Stimulated activated CD8-positive, alpha-beta memory T cell treated with anti-CD3 and anti-CD28 coated beads, Interleukin-2, amount 100 ng/mL, for 48 hours (primary cell): ENCODE measurements at places on chromosomes 5 and 9.

GRCh38 chr5:155935723-155936122, 391.2 kb upstream of the SGCD start:
- no peak for DNase-seq

- DNase-seq = no peak
Measured at GRCh38 chr5:31754741-31755675, 116.1 kb downstream of the PDZD2 start.

DNA sequence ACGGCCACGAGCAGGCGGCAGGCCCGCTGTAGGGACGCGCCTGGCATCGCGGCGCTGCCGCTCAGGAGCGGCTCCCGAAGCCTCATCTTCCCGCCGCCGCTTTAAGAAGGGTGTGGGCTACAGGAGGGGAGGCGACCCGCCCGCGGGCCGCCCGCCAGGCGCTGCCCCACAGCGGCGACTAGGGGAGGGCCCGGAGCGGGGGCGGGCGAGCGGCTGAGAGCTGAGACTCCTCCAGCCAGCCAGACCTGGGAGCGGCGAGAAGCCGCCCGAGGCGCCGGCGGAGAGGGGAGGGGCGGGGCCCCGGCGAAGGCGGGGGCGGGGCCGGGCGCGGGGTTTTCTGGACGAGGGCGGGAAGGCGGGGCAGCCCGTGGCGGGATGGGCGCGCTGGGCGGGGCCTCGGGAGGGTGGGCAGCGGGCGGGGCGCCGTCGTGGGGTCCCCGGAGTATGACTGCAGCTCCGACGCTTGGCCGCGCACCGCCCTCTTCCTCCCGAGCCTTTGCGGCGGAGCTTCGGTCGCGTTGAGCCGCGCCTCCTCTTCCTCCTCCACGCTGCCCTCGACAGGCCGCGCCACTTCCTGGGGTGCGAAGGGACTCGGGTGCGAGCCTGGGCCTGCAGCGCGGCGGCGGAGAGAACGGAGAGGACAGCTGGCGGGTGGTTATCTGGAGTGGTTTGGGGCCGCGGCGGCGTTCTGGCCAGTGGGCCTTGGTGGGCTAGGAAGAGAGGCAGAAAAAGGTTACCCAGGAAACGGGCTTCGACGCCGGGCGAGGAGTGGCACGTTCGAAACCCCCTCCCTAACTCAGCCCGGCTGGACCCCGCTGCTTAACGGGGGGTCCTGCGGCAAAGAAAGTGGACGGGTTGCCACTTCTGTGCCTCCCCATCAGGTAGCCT, at the start of gene B4GALT1:
TSS of gene B4GALT1 (minus strand) at position 253 of the 888 bp plus-strand sequence. CDS start at position 86, 167 bp downstream.
- DNase-seq = peak; percentile 98

DNA sequence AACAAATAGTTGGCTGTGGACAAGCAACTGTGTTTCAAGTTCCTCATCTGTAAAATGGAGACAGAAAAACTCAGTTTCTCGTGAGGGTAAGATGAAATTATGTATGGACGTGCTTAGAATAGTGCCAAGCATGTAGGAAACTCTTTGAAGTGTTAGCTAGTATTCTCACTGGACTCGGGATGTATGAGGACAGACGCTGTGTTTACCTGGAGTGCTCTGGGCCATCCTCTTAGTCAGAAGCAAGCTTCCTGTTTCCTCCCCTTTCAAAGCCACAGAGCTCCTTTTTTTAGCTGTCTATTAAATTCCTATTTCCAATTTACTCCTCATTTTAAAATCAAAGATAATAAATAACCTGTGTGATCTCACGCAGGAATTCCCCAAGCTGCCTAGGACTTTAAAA, 23.8 kb upstream of the IQGAP2 start:
- no peak for DNase-seq

GRCh38 chr9:23822261-23823169, 3.5 kb downstream of the ELAVL2 start:
- no peak for DNase-seq

GRCh38 chr5:102545175-102545574, 46.4 kb upstream of the SLCO6A1 start:
- DNase-seq = no peak

DNA sequence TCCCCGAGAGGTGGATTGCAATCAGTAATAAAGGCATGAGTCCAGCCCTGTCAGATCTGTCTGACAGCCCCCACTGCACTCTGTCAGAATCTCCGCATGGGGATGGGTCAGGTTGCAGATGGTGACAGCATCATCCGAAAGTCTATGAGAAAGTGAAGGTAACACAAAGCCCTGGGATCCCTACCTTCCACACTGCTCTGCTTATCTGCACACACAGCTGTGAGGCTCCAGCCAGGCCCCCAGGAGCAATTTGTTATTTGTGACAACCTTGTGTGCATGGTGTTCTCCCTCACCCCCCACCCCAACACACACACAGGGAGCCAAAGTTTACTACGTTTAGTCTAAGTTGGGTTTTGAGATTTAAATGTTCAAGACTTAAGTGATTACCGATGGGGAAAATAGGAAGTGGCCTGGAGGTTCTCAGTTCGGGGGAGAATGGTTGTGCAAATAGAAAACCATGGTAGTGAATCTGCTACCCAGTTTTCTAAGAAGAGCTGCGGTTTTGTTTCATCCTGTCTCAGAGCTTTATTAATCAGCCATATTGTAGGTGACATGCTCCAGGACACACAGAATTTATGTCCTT, 92.7 kb downstream of the SV2C start:
- no peak for DNase-seq

GRCh38 chr9:94916956-94917355, 190.5 kb downstream of the AOPEP start:
- DNase-seq = no peak

GRCh38 chr9:2377117-2377516, 244.5 kb upstream of the VLDLR start:
- DNase-seq = no peak

DNA sequence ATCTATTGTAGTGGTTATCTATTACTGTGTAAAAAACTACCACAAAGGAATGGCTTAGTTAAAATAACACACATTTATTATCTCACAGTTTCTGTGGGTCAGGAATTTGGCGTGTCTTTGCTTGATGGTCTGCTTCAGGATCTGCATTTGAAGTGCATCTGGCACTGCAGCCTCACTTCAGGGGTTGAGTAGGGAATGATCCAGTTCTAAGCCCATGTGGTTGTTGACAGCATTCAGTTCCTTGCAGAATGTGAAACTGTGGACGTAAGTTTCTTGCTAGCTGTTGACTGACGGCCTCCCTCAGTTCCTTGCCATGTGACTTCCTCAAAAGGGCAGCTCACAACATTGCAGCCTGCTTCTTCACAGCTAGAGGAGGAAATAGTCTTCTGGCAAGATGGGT, 2.1 kb upstream of the OGN start:
- DNase-seq = no peak

DNA sequence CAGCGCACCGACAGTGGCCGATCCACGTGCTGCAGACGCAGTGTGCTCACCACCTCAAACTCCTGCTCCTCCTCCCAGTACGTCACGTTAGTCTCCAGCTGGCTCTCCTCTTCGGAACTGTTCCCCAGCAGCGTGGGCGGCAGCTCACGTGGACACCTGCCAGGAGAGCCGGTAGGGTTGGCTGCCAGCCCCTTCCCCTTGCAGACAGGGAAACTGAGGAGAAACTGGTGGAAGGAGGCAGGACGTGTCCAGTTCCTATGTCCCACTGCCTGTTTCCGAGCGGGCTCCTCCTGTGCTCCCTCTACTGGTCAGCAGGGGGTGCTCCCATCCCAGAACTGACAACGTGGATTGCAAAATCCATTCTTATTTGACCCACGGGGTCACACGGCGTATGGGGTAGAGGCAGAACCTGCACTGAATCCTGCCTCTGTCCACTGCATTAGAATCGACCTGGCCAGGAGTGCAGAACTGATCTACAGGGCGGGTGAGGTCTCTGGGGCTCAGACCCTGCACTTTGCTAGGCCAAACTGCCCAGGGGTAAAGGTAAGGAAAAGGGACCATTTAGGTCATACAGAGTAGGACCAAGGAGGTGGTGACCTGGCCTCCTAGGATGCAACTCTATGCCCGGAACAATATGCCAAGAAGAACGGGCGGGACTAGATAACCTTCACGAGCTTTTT, 25.7 kb downstream of the PDGFRB start:
- peak; percentile 28 for DNase-seq

- DNase-seq = no peak
Measured at GRCh38 chr9:112034216-112034611, 137.6 kb downstream of the UGCG start.

GRCh38 chr9:89617978-89618377, 13.2 kb downstream of the GADD45G start:
- no peak for DNase-seq

DNA sequence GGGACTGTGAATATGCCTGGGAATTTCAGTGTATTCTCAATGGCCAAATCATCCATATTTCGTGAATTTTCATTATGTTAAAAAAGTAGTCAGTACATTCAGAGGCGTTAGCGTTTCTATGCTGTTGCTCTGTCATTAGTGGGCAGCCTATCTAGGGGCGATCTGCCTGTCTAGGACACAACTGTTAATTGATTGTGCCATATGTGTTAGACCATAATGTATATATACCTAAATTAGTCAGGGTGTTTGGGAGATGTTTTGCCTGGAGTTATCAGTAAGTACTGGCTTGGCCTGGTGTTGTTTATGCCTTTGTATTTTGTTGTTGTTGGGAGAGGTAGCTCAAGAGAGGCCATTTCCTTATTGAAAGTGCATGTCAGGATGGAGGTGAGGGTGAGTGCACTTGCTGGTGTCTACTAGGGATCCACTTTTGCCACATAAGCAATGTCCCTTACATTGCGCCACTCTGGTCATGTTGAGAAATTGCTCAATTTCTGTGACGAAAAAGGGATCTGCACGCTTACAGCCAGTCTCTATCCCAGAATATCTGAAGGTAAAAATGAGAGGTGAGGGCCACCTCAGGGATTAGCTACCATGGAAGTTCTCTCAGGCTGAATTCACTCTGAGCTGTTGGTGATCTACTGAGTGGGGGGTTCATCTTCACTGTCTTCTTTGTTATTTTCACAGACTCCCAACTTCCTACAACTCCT, 123.3 kb downstream of the ST8SIA4 start:
- DNase-seq = no peak

GRCh38 chr5:176406436-176407052, 9.8 kb downstream of the CLTB start:
- no peak for DNase-seq

- DNase-seq = no peak
Measured at GRCh38 chr9:17318821-17319320, 184.0 kb downstream of the CNTLN start.

DNA sequence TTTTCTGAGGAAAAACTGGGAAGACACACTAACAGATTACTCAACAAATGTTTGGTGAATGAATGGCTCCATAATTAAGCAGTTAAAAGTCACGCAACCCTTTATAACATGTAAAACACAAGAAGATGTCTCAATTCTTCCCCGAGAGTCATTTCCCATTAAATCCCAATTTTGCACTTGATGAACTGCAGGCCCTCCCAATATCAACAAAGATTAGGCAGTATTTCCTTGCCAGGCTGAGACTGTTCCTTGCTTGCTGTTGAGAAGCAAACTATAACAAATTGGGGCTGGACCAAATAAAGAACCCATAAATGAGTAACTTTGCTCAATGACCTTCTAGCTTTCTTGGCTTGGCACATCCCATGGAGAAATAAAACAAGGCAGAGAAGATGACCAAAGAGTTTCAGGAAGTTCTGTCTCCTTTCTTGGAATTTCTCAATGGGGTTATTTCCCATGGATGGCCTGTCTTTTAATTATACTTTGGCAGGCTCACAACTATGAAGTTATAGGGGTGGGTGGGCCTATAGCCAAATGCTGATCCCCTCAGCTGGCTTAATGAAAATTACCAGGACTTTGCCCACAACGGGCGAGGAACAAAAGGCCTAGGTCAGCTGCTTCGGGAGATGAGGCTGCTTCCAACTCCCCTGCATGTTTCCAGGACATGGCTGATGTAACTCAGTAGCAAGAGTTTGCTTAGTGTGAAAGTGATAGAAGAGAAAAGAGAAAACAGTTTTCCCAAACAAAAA, 243.1 kb upstream of the RFX3 start:
- no peak for DNase-seq

DNA sequence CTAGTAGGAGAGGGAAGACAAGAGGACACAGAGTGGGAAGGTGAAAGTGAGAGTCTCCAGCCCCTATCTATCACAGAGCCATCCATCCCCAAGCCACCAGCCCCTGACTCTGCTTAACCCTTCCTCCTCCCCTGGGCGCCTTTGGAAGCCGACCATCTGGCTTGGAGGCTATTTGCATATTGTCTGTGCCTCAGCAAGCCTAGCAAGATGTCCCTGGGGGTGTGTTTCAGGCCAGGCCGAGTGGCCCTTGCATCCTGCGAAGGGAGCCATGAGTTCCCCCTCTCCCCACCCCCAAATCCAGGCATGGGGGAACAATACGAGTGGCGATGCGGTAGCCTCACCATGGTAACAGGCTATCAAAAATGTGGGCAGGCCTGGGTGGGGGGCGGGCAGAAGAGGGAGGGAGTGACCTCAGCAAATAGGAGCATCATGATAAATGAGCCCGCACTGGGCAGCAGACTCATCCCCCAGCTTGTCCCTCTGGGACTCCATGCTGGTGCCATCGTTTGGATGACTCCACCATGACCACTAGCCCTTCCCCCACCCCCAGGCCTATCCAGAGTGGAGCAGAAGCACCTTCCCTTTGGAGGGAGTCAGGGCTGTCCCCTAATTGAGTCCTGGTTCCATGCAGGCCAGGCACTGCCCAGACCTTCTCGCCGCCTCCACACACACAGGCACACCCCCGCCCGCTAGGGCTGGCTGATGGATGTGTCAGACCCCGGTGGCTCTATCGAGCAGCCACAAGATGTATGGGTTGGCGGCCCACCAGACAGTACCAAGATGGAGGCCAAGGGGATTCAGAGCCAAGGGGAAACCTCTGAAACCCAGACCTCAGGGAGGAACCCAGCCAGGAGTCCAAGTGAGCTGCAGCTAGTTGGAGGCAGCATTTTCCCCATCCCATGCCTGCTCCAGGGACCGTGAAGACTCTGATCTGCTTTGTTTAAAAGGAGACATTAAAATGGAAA, 14.6 kb downstream of the URM1 start:
- DNase-seq = no peak

- no peak for DNase-seq
Measured at GRCh38 chr5:73957397-73958001, 331.5 kb downstream of the ARHGEF28 start.

DNA sequence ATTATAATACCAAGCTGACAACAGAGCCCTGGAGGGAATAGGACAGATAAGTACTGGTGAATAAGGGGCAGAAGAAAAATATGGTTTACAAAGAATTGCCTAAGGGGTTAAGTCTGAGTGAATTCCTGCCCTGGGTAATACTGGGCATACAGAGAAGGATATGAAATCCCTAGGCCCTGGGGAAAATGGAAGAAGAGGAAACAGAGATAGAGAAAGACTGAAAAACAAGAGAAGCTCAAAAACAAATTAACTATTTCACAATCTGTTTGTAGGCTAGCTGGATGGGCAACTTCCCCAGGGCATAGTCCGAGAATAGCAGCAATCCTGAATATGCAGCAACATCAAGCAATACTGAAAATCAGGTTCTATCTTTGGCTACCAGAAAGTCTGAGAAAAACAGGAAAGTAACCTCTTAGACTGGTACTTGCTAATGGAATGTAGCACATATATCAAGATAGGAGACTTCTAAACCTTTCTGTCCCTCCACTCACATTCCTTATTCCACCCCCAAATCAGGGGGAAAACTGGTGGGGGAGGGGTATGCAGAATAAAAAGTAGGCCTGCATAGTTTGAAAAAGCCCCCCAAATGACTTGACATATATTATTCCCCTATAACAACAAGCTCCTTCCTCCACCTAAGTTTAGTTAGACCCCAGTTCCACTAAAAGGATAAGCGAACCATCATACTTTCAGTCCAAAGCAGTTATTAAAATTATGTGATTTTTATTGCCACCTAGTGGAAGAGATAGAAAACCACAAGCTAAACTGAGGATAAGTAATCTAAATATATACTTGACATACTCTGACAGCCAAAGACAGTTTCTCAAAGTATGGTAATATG, 20.6 kb downstream of the SLC38A9 start:
- no peak for DNase-seq
